HCEC 1CT (cell line): ENCODE measurements at places on chromosomes 6 and 20.

DNA sequence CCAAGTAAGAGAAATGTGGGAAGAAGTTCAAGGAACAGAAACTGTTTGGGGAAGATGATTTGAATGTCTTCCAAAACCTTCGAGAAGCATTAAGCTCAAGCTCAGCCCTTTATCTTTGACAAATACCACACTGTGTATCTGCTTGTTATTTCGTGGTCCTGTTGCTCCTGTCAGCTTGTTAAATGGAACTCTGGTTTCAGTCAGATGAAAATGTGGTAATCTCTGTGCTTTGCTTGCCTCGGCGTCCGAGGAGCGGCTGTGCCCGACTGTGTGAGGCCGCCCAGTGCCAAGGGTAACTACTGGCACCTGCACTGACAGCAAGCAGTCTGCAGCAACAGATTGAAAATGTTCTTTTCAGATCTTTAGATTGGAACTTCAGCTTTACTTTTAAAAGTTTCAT is 577.9 kb upstream of the FLRT3 start:
- no peak for DNase-seq

DNA sequence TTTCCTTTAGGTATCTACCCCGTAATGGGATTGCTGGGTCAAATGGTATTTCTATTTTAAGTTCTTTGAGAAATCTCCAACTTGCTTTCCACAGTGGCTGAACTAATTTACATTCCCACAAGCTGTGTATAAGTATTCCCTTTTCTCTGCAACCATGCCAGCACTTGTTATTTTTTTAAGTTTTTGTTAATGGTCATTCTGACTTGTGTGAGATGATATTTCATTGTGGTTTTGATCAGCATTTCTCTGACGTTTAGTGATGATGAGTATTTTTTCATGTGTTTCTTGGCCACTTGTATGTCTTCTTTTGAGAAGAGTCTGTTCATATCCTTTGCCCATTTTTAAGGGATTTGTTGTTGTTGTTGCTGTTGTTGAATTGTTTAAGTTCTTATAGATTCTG is 871.1 kb downstream of the KIF16B start:
- DNase-seq, result no peak

- no peak for DNase-seq
Observed at GRCh38 chr6:3532296-3532916, 75.6 kb upstream of the SLC22A23 start.

DNA sequence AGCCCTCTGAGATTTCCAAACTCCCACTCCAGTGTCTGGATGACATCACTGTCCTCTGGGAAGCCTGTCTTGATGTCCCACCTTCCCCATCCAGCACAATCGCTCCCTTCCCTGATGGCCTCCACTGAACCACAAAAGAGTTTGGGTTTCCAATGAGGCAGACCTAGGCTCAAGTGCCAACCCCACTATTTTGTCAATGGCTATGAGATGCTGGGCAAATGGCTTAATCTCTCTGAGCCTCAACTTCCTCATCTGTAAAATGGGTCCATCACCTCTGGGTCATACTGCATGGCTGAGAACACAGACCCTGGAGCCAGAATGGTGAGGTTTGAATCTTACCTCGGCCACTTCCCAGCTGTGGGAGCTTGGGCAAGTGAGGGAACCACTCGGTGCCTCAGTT is 11.7 kb downstream of the SLC13A3 start:
- no peak for DNase-seq

- no peak for DNase-seq
Observed at GRCh38 chr20:19861147-19861759, 103.2 kb downstream of the RIN2 start.

DNA sequence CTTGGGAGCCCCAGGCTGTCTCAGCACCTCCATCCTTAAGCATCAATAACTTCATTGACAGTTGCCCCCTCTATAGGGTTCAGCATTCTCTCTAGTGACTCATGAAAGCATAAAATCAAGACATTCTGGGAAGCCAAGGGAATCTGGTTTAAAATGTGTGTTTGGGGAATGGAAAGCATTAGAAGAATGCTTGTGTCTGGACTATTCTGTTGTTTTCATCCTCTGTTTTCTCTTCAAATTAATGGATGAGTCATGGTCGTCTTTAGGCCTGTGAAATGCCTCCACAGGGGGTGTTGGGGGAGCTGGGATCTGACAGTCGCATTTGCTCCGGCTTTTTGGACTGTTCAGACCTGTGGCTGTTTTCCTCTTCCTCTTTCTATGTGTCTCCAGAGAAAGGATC is 279.7 kb downstream of the CDC5L start:
- DNase-seq, result peak; percentile 89

- no peak for DNase-seq
Observed at GRCh38 chr6:111338843-111339242, 144.2 kb downstream of the REV3L start.

DNA sequence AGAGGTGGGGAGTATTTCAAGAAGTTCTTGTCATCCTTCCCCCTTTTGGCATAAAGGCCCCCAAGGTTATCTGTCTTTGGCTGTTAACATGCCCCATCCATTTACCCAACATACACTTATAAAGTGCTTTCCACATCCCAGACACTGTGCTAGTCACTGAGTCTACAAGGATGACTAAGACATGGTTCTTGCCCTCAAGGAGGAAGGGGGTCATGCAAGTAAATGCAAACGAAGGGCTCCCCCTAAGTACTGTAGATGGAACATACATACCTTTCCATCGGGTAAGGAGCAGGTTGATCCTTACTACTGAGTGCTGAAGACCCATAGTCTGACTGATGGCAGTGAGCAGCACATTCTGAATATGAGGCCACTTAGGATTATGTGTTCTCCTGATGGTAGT is 38.3 kb downstream of the HECA start:
- DNase-seq, result peak; percentile 36

DNA sequence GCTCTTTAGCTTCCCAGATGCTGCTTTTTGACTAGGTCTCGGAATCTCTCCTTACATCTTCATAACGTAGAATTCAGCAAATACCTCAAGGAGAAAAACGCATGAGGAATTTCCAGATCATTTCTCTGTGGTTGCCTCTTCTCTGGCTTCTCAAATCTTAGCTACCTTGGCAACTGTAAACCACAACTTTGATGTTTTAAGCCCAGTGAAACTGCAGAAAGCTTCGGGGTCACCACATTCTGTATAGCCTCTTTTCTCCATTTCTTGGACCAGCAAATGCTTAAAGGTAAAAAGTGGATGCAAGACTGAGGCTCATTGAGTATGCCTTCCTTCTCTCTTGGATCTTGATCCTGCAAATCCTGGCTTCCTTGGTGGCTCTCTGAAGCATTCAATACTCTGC is 125.5 kb upstream of the FBXL4 start:
- DNase-seq, result no peak

- no peak for DNase-seq
Observed at GRCh38 chr6:87645080-87645479, 55.1 kb downstream of the ORC3 start.

DNA sequence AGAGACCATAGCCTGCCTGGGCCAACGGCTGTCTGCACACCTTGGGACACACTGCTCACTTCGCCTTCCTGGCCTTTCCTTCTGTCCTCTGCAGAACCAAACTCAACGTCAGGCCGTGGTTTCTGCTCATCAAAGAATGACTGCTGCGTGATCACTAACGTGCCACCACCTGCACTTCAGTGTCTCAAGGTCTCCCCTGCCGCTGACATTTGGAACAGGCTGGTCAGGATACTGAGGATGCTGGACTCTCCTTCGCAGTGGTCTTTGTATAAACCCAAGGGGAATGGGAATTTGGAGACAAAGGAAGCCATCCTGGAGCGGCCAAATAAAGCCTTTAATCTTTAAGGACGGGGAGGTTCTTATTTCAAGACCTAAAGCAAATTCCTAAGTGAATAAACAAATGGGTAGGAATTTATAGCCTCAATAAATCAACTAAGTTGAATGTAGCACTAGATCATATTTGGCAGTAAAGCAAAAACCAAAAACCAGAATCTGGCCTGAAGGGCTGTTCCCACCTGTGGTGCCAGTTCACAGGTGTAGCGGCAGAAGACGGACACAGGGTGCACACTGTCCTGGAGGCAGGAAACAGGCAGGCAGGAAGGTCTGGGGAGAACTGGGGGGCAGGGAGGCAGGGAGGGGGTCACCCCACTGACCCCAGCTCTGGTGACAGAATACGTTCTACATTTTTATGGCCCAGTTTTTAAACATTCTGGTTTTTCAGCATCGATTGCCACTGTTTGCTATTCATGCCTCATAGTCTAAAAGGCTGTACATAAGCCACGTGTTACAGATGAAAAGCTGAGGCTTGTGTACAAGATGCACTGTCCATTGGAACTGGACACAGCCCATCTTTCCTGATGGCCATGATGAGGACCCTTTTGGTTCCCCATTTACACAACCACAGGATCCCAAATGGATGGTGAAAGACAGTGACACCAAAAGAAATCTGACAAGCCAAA is 36.6 kb downstream of the ABHD12 start:
- no peak for DNase-seq

DNA sequence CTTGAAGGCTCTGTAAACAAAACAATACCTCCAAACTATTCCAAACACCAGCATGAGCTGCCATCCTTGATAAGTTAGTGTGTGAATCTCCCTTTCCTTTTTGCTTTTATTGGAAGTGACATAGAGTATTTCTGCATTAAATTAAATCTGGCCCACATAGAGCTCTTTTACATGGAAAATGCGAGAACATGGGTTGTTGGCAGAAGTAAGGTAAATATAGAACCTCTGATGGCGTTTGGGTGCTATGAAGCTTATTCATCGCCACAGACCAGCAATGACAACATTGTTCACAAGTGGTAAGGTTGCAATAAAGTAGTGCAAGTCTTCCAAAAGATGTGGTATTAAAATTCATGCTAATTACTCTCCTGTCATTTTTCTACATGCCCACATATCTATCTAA is 445.8 kb upstream of the JAG1 start:
- DNase-seq, result no peak

DNA sequence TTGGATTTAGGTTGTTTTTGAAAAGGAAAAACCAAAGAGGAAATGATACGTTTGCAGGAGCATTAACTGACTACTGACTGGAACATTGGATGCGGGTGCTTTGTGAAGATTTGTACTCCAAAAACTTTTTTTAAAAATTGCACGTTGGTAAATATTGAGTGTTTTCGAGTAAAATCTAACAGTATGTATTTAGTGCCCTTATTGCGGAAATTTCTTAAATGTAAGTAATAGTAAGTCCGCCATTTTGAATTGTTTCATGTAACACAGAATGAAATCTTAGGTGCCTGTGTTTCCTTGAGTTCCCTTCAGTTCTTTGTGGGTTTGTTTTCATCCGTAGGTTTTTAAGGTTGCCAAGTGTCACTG is 15.2 kb upstream of the LIN28B start:
- no peak for DNase-seq

GRCh38 chr20:40689100-40689942 is at the start of gene MAFB:
Gene MAFB (minus strand): TSS chr20:40689236. CDS start chr20:40688850, 386 bp downstream.
- peak; percentile 43 for DNase-seq

DNA sequence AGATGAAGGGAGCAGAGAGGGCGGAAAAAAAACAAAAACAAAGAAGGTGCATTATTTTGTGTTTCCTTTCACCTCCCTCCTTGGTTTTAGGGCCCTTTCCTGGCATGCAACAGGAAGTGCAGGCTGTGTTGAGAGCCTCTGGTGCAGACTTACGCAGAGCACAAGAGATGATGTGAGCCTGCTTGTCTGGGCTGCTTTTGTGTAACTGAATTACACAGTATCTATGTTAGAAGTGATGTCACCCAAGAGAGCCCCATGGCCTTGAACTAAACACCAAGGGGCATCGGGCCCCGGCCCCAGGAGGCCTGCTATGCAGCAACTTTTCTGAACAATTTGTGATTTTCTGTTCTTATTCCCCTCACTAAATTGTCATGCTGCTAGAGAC is 25.5 kb downstream of the GNAS start:
- DNase-seq, result no peak

DNA sequence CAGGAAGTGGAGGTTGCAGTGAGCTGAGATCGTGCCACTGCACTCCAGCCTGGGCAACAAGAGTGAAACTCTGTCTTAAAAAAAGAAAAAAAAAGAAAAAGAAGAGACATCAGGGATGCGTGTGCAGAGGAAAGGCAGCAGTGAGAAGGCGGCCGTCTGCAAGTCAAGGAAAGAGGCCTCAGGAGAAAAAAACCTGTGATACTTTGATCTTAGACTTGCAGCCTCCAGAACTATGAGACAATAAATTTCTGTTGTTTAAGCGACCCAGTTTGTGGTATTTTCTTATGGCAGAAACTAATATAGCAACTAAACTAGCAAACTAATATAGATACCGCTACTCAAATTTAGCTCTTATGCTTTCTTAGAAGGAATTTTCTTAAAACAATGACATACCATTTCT is 36.1 kb downstream of the FGD2 start:
- DNase-seq, result no peak

DNA sequence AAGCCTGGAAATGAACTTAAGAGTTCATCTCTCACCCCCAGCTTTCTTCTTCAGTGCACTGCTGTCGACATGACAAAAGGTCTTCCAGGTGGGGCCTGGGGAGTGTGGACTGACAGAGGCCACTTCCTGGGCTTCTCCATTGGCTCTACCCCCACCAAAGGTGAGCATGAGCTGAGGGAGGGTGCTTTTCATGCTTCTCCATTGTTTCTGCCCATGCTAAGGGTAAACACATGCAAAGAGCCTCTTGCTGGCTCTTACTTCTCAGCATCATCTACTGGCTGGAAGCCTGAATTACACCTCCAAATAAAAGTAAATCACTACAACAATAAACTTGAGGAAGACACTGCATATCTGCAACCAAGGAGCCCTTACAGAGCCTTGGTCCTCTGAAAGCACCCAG is 227.2 kb downstream of the EPM2A start:
- no peak for DNase-seq

DNA sequence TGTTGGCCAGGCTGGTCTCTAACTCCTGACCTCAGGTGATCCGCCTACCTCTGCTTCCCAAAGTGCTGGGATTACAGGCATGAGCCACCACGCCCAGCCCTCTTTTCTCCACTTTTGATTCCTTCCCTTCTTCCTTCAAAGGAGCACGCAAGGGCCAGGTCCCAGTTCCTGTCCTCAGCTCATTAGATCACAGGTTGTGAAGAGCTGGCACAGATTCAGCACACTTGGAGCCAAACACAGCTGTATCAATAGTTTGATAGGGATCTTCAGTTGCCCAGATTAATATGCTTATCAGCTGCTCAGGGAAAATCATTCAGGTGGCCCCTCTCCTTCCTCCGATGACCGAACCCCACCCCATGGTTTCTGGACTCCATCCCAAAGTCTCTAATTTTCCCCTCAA is 14.4 kb upstream of the SLC22A23 start:
- no peak for DNase-seq

GRCh38 chr6:35898003-35898402 is 22.9 kb downstream of the SRPK1 start:
- DNase-seq, result no peak
